GOT3 (cell line): ENCODE measurements at places on chromosomes 6 and 20.
A peak's percentile ranks its signal among the peaks of the same experiment; 100 is the strongest.

DNA sequence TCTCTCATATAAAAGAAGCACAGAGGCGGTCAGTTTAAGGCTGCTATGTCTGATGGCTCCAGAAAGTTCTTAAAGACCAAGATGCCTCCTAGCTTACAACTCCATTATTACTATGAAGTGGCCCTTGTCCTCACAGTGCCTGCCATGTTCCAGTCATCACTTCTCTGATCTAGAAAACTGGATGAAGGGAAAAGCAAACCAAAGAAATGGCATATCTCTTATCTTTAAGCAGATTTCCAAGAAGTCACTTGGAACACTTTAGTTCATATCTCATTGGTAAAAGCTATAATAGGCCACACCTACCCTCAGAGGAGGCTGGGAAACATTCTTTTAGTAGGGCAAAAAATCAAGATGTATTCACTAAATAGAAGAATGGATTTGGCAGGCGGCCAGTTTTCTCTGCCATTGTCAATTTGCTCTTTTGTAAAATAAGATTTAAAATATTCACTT, 289.6 kb downstream of the TBC1D7 start:
- DNase-seq, result no peak

- DNase-seq, result no peak
Measured at GRCh38 chr6:143408787-143409162, 41.7 kb downstream of the ADAT2 start.

GRCh38 chr6:29947077-29947980, 5.0 kb downstream of the HLA-A start:
- no peak for DNase-seq

DNA sequence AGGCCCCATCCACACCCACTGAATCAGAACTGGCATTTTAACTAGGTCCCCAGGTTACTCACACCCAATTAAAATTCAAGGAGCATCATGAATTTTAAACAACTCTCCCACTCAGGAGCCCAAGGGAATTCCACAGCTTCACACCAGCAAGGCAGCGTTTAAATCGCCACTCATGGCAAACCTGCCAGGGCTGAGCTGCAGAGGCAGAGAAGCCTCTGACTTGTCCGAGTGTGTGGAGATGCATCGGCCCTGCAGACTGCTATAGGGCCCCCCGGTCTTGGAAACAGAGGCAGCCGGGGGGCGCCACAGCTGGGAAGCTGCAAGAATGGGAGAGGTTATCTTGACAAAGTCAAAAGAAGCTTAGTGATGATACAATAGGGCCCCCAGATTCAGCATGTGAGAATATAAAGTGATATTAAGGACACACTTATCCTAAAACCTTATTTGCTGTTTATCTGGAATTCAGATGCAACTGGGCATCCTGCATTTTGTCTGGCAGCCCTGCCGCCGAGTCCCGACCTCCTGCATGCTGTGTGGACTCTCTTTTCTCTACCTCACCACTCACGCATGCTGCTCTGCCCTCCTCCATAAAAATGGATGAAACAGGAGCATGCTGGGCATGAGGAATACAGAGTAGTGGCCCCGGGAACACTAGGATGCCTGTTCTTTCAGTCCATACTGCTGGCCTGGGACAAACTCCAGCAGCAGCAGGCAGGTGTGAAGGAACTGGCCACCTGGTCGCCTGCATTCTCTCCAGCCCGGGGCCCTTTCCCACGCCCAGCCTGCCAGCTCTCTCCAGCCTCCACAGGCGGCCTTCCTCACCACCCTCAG, 126.1 kb downstream of the PXDC1 start:
- no peak for DNase-seq

DNA sequence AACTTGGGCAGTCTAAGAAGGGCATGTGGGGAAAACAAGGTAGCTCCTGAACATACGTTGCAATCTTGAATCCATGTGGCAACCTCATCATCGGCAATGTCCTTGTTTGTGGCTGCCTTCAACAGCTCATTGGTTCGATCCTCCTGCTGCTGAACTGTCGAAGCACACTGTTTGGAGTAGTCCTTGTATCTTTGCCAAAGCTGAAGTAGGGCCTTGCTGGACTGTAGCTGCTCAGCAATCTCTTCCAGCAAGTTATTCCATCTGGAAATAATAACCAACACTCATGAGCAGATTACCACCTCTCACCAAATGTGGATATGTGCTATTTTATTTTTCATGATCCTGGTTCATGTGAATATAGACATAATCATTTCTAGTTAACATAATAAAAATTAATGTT, 413.3 kb downstream of the ESR1 start:
- DNase-seq, result no peak

- DNase-seq, result no peak
Measured at GRCh38 chr20:12928358-12928754, 80.4 kb upstream of the SPTLC3 start.

DNA sequence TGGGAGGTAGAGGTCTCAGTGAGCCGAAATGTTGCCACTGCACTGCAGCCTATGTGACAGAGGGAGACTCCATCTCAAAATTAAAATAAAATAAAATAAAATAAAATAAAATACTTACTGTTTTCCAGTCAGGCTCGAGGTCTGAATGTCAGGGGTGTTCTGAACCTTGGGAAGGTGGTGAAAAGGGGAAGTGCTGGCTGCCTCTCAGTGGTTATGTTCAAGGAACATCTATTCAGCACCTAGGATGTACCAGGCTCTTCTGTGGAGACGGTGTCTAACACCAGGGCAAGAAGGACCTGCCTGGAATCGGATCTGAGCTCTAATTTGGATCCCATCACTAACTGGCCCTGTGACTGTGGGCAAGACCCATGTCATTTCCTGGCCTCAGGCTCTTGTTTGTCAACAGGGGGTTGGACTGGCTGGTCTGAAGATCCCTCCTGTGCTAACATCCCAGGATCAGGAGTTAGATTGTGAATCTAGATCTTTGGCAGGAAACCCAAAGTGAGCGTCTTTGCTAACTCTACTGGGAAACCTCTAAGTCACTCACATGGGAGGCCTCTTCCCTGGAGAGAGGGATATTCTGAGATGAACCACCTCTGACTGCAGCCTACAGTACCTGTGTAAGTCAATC, 63.4 kb upstream of the SIRPG start:
- DNase-seq, result no peak

DNA sequence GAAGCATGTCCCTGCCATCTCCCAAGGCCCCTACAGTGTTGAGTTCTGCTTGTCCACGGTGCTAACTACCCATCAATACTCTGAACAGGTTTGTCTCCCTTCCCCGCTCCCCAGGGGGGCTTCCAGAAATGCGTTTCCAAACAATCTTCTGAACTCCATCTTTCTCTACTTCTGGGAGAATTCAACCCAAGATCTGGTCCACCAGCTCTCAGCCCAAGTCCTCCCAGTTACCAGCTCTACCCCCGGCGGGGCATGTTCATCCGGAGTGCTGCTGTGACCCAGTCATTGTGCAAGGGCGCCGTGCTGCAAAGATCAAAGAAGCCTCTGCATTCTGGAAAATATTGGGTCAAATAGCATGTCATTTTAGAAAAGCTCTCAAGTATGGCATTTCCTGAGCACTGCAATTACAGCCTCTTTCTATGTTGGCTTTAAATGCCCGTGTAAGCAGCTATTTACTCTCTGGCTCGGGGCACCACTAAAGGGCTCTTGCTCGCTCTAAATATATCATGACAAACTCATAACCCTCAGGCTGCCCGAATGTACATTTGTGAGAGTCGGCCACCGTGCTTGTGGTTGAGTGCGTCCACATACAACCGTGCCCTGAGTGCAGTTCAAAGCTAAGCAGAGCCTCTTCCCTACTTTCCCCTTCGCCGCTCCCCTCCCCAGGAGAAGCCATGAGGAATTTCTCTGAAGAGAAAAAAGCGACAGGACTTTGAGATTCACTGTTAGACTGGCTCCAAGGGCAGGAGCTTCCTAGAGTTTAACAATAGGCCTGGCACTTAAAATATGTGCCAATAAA, 71.6 kb downstream of the BANF2 start:
- no peak for DNase-seq

- no peak for DNase-seq
Measured at GRCh38 chr6:38836585-38836984, 121.5 kb downstream of the DNAH8 start.

GRCh38 chr6:83065511-83066192, at the start of gene UBE3D:
Gene UBE3D, minus strand, starts transcription at chr6:83065841. Its CDS starts 123 bp downstream, at chr6:83065718.
- DNase-seq, result peak; percentile 58

- DNase-seq, result no peak
Measured at GRCh38 chr20:59994697-59995122, 36.5 kb downstream of the CDH26 start.

DNA sequence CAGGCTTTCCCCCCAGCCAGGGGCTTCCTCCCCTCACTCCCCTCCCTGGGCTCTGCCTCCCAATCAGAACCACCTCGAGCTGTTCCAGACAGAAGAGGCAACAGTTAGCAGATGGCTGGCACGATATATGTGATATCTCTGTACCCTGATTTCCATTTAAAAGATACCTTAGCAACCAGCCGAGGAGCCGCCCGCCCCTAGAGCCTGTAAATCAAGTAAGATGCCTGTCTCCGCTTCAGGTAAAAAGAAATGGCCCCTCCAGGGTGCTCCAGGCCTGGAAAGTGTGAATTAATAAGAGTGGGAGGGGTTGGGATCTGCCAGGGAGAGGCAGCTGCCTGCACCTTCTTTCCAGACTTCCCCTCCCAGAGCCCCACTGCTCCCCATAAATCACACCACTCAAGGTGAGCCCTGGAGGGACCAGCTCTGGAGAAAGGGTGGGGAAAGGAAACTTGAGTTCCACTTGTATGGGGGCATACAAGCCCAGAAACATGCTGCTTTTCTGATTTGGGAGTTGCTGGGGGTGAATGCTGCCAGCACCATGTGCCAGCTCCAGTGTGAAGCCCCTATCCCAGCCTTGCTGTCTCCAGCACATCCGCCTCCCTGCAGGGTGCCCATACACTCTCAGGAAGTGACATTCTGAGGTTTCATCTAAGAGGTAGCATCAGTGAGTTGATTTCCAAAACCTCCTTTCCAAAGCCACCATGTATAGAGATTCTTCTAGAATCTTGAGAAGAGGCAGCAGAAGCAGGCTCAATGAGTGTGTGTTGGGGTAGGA, 148.0 kb downstream of the LRFN2 start:
- DNase-seq, result no peak

- DNase-seq, result no peak
Measured at GRCh38 chr6:10880366-10880765, 1.5 kb downstream of the GCM2 start.

GRCh38 chr6:83974409-83975050, 59.0 kb upstream of the MRAP2 start:
- no peak for DNase-seq

GRCh38 chr6:25586927-25587326, 65.1 kb upstream of the SCGN start:
- DNase-seq, result no peak

DNA sequence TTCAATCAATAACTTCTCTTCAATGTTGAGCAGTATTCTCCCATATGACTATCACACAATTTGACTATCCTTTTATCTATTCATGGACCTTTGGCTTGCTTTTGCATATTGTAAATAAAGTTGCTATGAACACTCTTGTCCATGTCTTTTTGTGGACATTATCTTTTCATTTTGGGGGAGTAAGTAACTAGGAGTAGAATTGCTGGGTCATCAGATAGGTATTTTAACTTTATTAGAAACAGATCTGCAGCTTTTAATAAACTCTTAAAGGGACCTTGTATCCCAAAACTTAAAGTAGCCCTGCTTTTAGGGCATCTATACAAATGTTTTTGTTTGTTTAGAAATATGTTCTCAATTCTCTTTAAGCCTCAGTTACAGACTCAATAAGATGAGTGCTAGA, 614.2 kb upstream of the CITED2 start:
- no peak for DNase-seq

DNA sequence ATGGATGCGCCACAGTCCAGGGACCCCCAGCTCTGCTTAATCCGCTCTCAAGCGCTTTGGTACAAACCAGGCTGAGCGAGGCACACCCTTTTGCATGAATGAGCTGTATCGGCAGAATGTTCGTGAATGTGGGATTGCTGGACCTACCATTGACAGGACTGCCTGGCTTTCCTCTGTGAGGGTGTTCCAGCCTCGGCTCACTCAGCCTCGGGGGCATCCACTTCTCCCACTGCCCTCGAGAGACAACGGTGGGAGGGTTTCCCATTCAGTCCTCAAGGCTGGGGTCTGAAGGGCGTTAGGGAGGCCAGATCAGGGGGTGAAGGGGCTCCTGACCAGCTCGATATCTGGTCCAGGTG, 17.4 kb downstream of the MDFI start:
- DNase-seq, result no peak

DNA sequence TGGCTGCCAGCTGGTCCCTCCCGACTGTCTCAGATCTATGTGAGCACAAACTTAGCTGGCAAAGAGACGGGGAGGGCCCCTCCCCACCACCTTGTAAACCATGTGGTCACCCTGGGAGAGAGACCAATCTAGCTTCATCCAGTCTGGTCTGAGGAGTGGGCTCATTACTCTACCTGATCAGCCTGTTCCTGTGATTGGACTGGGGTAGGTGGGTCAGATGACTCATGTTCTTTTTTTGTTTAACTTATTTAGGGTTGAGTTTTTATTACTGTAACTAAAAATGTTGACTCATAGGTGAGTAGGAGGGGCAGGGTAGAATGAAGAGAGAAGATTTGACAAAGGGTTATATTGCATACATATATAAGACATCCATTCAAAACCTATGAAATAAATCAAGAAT, 4.7 kb downstream of the GSTA4 start:
- DNase-seq, result no peak

DNA sequence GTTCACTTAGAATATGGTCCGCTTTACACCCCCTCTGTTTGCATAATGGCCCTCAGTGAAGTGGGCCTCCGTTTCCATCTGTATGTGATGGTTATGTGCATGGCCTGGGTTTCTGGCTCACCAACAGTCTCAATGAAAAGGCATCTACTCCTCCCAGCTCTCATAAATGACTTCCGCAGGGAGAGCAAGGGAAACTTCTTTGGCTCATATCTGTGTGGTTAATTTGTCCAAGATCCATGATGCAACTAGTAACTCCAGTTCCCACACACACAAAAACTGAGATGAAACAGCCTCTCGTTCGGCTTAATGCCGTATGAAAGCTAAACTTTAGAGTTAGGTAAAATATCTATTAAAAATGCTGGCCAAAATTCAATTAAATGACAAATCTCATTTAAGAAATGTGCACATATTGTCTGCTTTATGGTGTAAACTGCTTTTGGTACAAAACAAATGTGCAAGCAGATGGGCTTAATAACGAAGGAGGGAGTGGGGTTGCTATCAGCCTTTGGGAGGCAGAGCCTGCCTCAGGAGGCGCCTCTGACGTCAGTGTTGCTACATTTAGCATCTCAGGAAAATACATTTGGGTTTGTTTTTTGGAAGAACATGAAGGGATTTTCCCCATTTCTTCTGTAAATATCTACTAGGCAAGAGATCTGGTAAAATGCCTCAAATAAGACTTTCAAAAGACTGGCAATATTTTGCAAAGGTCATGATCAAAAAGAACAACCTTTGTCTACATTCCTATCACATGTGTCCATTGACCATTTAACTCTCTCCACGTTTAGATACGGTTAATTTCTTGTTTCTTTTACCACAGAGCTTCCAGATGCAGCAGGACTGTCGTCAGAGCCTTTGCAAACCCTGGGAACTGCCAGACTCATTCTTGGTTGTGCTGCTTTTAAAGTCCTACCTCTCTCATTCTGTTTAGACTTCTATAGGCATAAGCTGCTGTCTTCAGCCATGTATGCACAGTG, 96.8 kb downstream of the ARMC2 start:
- DNase-seq, result no peak

- DNase-seq, result no peak
Measured at GRCh38 chr6:6105472-6106036, 98.8 kb upstream of the NRN1 start.
